Activated T-helper 17 cell treated with anti-CD3 and anti-CD28 coated beads, Interleukin-2, amount 50 U/mL, for 72 hours (primary cell): ENCODE measurements at places on chromosomes 11 and 22. TPM values are rescaled to one million over a fixed set of nuclear protein-coding genes. Genes with fewer than 3 reads are reported as not detected.

Gene ZC3H7B
- 28.3 TPM for total RNA-seq

Gene SCGB1C1
- total RNA-seq, result not detected

Gene PELI3
- 17.5 TPM for total RNA-seq

Gene RASGRP2
- total RNA-seq, result 11.0 TPM

DNA sequence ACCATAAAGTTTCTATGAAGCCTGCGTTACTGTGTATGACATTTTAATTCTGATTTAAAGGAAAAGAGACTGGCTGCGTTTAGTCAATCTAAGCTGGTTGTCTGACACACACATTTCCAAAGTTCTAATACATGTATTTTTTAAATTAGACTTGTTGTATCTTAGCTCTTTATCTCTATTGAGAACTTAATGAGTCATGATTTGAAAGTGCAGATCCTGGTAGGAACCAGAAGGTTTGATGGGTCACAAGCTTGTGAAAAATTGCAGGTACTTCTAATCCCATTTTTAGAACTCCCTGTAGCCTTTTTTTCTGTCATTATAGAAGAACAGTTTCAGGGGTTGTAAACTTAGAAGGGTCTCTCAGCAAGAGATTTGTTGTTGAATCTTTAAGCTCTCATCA lies 210.3 kb downstream of the DDX10 start:
- no peak for ATAC-seq

- ATAC-seq, result peak; percentile 8
These were observed 3.0 kb upstream of the SORL1 start for GRCh38 chr11:121449123-121449522.

DNA sequence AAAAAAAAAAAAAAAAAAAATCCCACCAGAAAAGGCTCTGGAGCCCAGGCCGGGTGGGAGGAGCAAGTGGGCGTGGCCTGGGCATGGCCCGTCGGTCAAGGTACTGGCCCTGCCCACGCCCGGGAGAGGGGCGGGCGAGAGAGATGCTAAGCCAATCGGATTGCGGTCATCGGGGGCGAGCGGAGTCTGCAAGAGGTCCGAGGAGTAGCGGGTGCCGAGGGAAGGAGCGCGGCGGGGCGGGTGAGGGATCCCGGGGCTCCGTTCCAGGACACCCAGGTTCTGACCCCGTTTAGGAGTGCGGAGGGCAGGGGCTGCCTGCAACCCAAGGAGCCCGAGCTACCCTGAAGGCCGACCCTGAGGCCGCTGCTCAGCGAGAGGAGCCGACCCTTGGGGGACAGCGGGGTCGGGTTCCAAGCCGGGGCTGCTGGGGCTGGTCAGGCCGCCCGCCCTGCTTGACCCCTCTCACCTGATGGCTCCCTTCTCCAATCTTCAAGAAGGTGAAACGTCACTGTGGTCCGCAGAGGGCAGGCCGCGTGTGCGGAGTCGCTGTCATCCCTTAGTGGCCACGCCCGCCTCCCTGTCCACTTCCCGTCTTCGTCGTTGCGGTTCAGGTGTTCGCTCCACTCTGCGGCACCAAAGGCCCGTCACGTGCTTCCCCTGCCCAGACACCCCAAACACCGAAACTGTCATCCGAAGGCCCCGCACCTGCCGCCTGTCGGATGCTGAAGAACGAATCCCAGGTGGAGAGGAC lies 11.1 kb upstream of the TAB1 start:
- peak; percentile 97 for ATAC-seq

DNA sequence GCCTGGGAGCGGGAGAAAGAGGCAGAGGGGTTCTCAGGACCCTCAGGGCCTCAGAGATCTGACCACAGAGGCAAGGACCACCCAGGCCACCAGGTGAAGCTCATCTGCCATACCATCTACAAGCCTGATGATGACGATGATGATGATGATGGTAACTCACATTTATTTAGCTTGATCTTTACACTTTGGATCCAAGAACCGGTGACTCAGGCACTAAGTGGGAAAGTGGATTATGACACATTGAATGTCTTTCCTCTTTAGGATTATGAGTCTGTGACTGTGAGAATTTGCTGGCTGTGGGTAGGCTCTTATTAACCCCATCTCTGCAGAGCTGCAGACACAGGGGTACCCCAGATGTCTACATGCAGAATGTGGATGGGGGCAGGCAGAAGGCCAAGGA lies 110.3 kb downstream of the DSCAML1 start:
- no peak for ATAC-seq

DNA sequence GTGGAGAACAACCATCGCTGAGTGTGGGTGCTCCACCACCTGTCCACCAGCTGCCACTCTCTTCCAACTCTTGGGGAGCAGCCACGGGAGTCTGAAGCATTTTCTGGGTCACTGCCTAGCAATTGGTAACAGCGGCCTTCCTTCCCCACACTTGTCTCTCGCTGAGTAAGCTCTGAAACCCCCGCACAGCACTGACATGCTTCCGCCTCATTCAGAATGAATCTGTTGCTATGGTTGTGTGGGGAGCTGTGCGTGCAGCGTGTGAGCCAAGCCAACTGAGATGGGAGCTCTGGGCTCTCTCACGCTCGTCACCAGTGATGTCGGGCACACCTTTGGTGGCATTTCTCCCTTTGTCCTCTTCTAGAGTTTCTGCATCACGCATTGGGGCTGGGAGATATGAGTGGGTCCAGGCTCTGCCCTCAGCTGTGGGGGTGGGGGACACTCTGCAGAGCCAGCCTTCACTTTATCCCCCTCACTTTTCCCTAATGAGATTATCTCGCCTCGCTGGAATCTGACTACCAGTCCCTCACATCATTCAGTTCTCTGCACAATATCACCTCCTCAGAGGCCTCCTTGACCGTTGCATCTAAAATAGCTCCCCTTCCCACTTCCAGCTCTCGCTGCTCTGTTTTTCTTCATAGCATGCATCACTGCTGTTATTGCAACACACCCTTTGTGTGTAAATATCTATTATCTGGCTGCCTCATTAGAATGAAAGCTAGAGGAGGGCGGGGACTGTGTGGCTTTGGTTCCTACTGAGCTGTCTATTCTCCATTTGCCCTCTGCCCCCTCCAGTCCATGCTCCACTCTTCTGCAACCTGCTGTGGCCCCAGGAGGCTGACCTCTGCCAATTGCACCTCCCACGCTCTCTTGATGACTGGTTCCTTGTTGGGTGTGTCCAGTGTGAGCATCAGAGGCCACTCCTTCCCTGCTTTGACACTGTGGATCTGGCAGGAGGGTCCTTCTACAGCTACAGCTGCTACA lies 569.9 kb upstream of the CADM1 start:
- peak; percentile 47 for ATAC-seq
